ENCODE measurements at places on chromosomes 13 and 19.

DNA sequence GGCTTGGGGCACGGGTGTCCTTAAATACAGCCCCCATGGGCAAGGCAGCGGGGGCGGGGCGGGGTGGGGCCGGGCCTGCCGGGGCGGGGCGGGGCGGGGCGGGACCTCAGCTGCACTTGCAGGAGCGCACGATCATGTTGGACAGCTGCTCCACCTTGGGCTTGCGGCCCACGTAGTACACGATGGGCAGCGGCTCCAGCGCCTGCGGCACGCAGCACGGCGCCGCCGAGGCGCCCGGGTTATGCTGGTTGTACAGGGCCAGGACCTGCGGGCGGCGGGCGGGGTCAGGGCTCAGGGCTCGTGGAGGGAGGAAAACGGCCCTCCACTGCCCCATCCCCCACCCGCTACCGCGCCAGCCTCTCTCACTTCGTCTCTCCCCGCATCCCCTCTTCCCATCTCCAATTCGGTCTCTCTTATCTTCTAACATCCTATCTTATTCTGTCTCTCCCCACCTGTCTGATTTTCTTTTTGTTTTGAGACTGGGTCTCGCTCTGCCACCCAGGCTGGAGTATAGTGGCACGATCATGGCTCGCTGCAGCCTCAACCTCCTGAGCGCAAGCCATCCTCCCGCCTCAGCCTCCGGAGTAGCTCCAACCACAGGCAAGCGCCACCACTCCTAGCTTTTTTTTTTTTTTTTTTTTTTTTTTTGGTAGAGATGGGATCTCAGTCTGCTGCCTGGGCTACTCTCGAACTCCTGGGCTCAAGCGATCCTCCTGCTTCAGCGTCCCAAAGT is 21.1 kb downstream of the CCDC97 start:
- no peaks in the 10 kb centered on the region for H3K27me3 ChIP-seq
- DNase-seq = no peak
- peaks cover 77% of the 10 kb centered on the region for H3K4me1 ChIP-seq
- peak overlapping the region; percentile 25 for H3K27ac ChIP-seq
- no peak overlapping the region for H3K4me3 ChIP-seq

DNA sequence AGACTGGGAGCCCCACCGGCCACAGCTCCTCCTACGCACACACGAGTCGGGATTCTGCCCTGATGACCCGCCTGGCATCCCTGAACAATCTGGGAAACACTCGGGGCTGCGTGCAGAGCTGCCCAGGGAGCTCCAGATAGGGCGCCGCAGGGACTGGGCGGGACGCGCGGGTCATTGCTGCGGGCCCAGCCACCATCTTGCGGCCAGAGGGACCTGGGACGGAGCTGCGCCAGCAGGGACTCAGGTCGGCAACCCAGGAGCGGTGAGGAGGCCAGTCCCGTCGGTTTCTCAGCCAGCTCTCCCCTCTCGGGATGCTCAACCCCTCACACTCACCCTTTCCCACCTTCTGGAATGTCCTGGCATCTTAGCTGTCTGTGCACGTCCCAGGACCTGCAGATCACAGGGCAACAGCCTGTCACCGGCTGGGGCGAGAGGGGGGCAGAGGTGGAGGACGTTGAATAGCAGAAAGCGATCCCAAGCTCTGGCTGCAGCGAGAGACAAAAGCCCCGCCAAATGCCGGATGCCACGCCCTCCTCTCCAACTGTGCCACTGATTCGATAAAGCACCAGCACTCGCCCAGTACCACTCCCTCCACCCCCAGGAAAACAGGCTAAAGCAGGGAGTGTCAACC is 20.4 kb upstream of the ZNF91 start:
- peak overlapping the region; percentile 39 for H3K4me3 ChIP-seq
- no peak overlapping the region for H3K27ac ChIP-seq
- no peaks in the 10 kb centered on the region for H3K36me3 ChIP-seq
- DNase-seq = peak; percentile 15
- peaks cover 20% of the 10 kb centered on the region for H3K27me3 ChIP-seq
- H3K4me1 ChIP-seq = peaks cover 10% of the 10 kb centered on the region

- H3K27me3 ChIP-seq = no peaks in the 10 kb centered on the region
- DNase-seq = no peak
- H3K4me3 ChIP-seq = no peak overlapping the region
- peaks cover 5% of the 10 kb centered on the region for H3K36me3 ChIP-seq
- no peak overlapping the region for H3K27ac ChIP-seq
Observed at GRCh38 chr19:56294549-56294948, 20.1 kb downstream of the ZSCAN5A start.

DNA sequence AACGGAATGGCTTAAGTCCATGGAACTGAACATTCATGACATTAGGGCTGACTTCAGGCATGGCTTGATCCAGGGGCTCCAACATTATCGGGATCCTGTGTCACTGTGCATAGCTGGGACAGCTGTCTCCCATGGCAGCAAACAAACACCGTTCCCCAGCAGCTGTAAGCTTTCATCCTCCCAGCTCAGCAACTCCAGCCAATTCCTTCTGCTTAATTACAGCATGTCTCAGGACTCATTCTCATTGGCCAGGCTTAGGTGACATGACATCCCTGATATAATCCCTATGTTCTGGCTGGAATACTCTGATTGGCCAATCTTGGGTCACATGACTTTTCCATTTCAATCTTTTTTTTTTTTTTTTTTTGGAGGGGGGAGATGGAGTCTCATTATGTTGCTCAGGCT is 10.9 kb upstream of the TLE5 start:
- H3K27me3 ChIP-seq = no peaks in the 10 kb centered on the region
- H3K4me1 ChIP-seq = peaks cover 11% of the 10 kb centered on the region
- no peak overlapping the region for H3K27ac ChIP-seq
- no peak for DNase-seq
- no peak overlapping the region for H3K4me3 ChIP-seq
- no peaks in the 10 kb centered on the region for H3K36me3 ChIP-seq

DNA sequence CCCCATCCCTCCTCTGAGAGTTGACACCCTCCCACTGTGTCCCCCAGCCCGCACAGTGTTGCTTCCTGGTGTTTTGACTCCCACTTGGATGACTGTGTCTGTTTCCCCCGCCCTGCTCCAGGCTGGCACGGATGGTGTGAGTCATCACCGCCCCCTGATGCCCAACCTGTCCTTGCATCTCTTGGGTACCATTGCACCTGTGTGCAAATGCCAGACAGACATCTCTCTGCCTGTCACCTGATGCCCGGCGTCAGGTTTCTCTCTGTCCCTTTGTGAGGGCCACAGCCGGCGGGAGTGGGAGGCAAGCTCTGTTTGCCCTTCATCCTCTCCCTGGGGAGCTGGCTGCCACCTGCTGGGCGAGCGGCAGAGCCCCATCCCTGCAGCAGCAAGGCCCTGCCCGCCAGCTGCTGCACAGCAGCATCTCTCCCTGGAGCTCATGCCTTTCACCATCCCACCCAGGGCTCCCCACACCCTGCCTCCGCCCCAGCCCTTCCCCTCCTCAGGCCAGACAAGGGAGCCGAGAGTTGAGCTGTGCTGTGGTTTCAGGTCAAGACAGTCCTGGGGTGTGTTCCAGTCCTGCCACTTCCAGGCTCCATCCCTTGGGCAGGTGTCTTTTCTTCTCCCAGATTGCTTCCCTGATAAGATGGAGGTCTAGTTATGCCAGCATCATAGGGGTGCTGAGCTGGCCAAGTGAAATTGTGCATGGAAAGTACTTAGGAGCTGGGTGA is 29.7 kb downstream of the NKPD1 start:
- peaks cover 6% of the 10 kb centered on the region for H3K4me1 ChIP-seq
- no peak for DNase-seq
- no peak overlapping the region for H3K4me3 ChIP-seq

- no peak for DNase-seq
- peaks cover 27% of the 10 kb centered on the region for H3K4me1 ChIP-seq
- H3K36me3 ChIP-seq = no peaks in the 10 kb centered on the region
- no peaks in the 10 kb centered on the region for H3K27me3 ChIP-seq
- H3K4me3 ChIP-seq = no peak overlapping the region
- no peak overlapping the region for H3K27ac ChIP-seq
Observed at GRCh38 chr19:42441049-42441445, 1.7 kb downstream of the CXCL17 start.

- peaks cover 9% of the 10 kb centered on the region for H3K4me1 ChIP-seq
- H3K4me3 ChIP-seq = peak overlapping the region; percentile 92
- no peaks in the 10 kb centered on the region for H3K36me3 ChIP-seq
- no peaks in the 10 kb centered on the region for H3K27me3 ChIP-seq
- no peak for DNase-seq
Observed at GRCh38 chr13:78657699-78658629, 991 bp downstream of the OBI1 start.

- H3K27me3 ChIP-seq = no peaks in the 10 kb centered on the region
- no peak overlapping the region for H3K27ac ChIP-seq
- H3K36me3 ChIP-seq = no peaks in the 10 kb centered on the region
- no peaks in the 10 kb centered on the region for H3K4me1 ChIP-seq
Observed at GRCh38 chr19:28218728-28219127, 994.2 kb downstream of the UQCRFS1 start.

GRCh38 chr19:28828276-28828870 is 384.6 kb downstream of the UQCRFS1 start:
- H3K4me3 ChIP-seq = no peak overlapping the region
- no peak overlapping the region for H3K27ac ChIP-seq
- DNase-seq = no peak

DNA sequence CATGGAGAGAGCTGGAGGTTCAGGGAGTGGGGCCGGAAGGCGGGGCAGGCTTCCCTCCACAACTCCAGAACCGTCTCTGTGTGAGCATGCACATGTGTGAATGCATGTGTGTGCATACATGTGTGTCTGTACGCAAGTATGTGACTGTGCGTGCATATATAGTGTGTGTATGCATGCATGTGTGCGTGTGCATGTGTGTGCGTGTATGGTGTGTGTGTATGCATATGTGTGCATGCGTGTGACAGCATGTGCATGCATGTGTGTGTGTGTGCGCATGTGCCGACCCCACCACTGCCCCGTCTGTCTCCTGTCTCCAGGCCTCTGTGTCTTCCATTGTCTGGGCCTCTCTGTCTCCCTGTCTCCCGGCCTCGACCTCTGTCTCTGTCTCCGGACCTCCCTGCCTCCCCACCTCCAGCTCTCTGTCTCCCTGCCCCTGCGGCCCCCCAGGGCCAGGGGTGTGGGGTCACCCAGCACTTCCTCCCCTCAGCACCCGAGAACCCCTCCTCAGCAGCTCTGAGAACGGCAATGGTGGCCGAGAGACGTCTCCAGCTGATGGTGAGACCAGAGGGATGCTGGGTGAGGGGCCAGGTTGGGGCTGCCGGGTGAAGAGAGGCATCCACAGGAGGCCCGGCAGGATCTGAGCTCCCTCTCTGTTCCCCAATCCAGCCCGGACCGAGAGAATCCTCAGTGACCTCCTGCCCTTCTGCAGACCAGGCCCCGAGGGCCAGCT is 22.5 kb downstream of the ARHGEF1 start:
- DNase-seq = no peak
- no peaks in the 10 kb centered on the region for H3K27me3 ChIP-seq
- H3K4me3 ChIP-seq = no peak overlapping the region

- peaks cover 4% of the 10 kb centered on the region for H3K36me3 ChIP-seq
- peak overlapping the region; percentile 81 for H3K27ac ChIP-seq
Observed at GRCh38 chr19:46955813-46956371, 63.7 kb upstream of the NPAS1 start.

DNA sequence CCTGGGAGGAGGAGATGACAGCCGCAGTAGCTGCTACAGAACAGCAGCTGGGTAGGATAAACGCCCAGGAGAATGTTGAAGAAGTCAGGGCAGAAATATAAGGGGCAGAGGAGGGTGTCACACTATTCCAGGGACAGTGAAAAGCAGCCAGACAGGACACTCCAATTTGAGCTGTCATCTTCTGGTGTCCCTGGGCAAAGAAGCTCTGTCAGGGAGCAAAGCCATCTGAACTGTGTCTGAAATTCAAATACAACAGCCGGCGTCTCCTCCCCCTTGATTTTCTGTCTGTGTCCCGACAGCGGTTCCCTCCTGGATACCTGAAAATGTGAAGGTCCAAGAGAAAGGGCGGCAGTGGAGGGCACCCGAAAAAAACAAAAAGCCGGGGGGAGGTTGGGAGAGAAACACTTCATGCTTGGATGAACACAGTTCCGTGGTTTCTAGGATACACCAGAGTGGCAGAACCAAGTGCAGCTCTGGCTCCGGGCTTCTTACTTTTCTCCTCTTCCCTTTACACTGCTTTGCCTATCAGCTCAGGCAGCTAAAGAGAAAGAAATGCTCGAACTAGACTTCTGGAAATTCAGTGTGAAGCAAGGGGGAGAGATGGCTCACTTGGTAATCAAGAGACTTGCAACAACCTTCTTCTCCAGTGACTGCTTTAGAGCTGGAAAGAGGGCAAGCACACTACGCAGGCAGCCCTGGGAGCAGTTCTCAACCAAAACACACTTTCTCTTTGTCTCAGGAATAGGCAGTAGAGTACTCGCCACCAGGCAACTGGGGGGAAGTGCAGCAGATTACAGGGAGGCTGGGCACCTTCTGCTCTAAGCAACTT is 465.6 kb downstream of the ITGBL1 start:
- no peak overlapping the region for H3K4me3 ChIP-seq
- no peaks in the 10 kb centered on the region for H3K36me3 ChIP-seq
- H3K27me3 ChIP-seq = peaks cover 31% of the 10 kb centered on the region
- no peaks in the 10 kb centered on the region for H3K4me1 ChIP-seq
- H3K27ac ChIP-seq = no peak overlapping the region
- DNase-seq = no peak

DNA sequence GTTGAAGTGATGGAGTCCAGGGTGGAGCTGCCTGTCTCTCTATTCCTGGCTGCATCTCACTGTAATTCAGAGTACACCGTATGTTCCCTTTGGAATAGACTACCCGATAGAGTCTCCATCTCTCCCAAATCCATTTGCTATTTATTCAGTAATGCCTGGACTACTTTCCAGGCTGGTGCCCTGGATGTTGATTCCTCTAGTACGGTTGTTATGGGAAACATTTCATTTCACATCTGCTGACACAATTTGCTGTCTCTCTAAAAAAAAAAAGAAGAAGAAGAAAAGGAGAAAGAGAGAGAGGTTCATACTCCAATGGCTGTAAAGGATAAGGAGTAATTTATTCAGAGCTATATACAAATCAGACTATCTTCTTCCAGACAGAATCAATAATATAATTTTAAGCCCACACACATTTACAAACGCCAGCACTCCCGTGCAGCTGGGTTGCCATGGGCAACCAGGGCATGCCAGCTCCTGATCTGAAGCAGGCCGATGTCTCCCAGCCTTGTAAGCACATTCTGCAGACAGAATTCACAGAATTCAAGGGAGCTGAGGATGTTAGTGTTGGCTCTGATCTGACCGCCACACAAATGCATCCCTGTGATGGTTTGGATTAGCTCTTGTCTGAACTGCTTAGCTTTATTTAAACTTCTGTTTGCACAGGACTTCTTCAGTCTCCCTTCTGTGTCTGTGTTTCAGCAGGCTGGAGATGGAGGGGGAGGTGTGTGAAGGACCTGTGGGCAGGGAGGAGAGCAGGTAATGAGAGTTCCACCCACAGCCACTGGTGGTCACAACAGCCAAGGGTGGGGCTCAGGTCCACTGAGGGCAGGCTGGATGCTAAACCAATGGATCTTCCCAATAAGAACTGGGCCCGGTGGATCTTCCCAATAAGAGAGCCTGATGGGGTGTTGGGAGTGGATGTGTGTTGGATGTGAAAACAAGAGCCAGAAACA is 66.0 kb downstream of the TEX26 start:
- no peaks in the 10 kb centered on the region for H3K36me3 ChIP-seq
- H3K4me1 ChIP-seq = no peaks in the 10 kb centered on the region
- DNase-seq = no peak
- peaks cover 2% of the 10 kb centered on the region for H3K27me3 ChIP-seq
